HFFc6 (cell line): ENCODE measurements at places on chromosomes 2 and 18. TPM values are rescaled to one million over a fixed set of nuclear protein-coding genes. Genes with fewer than 3 reads are reported as not detected.

DNA sequence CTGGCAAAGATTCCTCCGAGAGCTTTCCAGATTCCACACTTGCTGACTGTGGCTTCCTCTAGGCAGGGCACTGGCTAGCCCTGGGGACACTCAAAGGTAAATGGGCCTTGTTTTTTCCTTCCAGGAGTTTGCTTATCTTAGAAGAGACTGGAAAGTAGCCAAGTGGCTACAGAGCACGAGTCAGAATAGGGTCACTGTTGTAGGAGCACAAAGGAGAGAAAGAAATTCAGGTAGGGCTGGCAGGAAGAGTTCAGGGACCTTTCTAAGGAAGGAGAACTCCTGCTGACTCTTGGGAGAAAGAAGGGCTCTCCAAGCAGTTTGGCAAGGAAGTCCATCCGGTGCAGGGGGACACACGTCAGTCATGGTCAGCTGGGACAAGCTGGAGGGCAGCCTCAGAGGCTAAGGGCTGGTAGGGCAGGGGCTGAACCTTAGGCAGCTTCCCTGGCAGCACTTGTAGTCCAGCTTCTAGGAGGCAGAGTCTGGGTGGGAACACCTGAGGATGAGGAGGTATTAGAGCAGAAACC lies 39.5 kb downstream of the NIFK start:
- DNase-seq: no peak

GRCh38 chr2:215746887-215747615 lies 266.3 kb downstream of the MREG start:
- no peak for DNase-seq

DNA sequence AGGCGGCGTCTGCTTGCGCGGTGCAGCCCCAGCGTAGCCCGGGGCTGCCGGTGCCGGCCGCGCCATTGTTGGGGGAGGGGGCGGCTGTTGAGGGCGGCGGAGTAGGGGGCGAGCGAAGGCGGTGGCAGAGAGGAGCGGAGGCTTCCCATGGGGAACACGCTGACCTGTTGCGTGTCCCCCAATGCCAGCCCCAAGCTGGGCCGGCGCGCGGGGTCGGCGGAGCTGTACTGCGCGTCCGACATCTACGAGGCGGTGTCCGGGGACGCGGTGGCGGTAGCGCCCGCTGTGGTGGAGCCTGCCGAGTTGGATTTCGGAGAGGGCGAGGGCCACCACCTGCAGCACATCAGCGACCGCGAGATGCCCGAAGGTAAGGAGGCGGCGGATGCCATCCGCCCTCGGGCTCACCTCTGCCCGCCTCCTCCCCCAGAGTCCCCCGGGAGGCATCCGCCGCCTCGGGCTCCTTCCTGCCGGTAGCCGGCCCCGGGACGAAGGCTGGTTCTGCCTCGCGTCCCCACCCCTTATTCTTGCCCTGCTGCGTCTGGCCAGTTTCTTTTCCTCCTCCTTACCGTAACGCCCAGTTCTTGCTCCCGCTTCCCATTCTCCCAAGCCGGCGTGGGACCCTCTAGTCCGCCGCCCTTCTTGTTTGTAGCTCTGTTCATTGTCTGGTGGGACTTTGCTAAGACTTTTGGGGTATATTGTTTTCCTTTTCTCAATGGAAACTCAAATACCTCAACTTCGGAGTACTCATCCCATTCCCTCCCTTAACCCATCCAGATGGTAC lies 500 bp downstream of the CCNYL1 start:
- peak; percentile 19 for DNase-seq

DNA sequence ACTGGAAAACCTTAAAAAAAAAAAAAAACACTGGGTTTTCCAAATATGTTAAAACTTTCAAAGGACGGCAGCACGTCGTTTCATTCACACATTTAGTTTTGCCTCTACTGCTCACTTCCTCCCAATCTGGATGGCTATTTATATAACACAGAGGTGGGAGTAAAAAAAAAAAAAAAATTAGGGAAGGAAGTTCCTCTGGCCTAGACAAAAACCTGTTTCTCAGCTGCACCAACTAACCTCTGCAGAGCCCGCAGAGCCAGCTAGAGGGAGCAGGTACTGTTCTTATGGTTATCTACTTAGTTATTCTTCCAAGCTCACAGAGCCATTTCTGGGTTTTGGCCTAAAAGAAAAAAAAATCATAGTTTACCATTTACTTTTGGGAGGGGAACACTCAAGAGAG lies 28.1 kb downstream of the SLC1A4 start:
- no peak for DNase-seq

DNA sequence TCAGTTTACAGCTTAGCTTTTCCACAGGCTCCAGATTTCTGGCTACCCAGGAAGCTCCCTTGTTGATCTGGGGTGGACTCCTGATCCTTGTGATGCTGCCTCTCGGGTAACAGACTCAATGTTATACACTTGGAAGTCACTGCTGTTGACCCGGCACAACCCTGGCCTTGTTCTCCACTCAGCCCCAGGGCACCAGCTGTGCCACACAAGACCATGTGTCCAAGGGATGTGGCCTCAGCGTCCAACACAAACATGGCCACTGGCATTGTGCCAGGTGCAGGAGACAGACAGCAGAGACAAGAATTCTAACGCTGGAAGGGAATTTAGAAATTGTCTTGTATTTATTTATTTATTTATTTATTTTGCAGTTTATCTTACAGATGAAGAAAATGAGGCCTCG lies 39.0 kb upstream of the PPP4R1 start:
- no peak for DNase-seq

DNA sequence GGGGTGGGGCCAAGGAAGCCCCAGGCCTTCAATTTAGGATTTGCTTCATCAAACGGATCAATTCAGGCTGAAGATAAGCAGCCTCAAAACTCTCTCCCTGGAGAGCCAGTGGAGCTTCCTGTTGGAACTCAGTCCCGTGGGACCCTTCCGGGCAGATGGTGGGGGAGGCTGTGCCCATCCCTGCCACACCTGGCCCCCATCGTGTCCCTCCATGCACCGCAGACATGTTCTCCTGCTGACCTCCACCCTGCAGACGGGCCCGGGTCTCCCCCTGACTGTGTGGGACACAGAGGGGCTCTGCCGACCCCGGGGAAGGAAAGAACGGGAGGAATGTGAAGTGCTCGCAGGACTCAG lies 144.2 kb downstream of the TPO start:
- no peak for DNase-seq

SLC23A3 gene
- total RNA-seq: 0.72 to 1.5 TPM (median 1.4 TPM) in 3 replicates

BOLL gene
- total RNA-seq: not detected in 2 replicates

ABCB6 gene
- 14.3 to 16.2 TPM (median 15.0 TPM) in 3 replicates for total RNA-seq

STARD6 gene
- total RNA-seq: 0.31 TPM in 1 of 3 replicates, not detected in the others

PNO1 gene
- total RNA-seq: 18.5 to 26.0 TPM (median 18.7 TPM) in 3 replicates

MAL gene
- total RNA-seq: not detected in 3 replicates

SLC9A2 gene
- total RNA-seq: not detected in 3 replicates

DNA sequence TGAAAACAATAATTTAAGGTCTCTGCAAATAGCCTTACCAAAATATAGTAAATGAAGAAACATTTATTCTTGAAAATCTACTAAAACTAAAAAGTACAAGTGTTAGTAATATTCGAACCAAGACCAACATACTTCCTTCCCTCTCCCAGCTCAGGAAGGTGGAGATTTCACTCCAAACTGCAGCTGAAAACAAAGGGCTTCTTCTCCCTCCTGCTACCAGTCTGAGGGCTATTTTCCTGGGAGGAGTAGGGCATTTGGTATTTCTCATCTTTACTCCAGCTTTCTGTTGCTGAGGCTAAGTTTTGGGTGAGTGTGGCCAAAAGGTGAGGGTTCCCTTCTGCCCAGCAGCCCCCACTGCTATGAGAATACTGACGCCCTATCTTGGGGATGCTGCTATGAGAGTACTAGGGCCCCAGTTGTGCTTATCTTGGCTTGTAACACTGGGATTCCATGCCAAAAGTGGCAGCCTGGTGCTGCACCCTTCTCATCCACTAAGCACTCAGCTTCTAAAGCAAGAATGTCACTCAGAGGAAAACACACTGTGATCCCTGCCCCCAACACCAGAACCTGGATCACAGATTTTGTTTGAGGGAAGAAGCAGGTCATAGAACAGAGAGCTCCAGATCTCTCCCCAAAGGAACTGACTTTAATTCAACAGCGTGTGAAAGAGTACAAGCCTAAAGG lies 130.7 kb upstream of the KLF7 start:
- no peak for DNase-seq

DNA sequence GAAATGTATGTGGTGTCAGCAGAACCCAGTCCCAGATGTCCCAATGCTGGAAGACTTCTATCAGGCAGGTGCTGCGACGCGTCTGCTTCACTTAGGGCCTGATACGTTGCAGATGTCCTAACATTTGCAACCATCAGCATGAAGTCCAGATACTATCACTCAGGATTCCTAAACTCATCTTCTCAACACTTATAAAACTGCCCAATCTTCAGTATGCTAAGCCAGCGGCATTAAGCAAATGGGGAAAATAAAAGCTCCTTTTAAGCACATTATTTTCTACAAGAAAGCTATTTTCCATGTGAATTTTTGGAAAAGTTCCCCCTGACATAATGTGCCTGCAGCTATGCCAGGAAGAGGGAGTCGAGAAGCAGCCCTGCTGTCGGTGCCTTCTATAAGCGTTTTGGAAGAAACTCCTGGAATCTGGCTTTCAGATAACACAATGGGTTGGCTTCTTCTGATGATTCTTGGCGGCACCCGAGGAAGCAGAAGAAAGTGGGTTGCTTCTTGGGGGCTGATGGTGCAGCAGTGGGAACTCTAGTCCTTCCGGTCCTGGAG lies 60.7 kb upstream of the ITGA6 start:
- no peak for DNase-seq

DNA sequence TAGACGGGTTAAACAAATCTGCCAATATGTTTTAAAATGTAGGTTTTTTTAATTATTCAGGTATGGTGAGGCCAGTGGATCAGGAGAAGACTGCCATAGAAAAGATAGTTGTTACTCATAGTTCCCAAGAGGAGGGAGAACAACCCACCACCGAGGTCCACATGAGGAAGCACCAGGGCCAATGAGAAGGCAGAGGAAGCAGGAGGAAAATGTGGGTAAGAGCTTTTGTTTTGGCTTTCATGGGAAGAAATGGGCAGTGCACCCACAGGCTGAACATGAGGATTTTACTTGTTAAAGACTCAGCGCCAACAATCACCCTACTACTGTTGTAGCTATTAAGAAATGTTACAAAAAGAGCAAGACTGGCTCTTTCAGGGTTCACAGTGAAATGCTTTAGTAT lies 191.8 kb upstream of the HNMT start:
- DNase-seq: no peak

CD207 gene
- not detected in 3 replicates for total RNA-seq

LRP1B gene
- not detected in 3 replicates for total RNA-seq

RUFY4 gene
- not detected in 3 replicates for total RNA-seq
